ENCODE measurements at places on chromosomes 2 and 18.

GRCh38 chr2:216724190-216724589 is 28.8 kb upstream of the IGFBP5 start:
- no peak for DNase-seq

DNA sequence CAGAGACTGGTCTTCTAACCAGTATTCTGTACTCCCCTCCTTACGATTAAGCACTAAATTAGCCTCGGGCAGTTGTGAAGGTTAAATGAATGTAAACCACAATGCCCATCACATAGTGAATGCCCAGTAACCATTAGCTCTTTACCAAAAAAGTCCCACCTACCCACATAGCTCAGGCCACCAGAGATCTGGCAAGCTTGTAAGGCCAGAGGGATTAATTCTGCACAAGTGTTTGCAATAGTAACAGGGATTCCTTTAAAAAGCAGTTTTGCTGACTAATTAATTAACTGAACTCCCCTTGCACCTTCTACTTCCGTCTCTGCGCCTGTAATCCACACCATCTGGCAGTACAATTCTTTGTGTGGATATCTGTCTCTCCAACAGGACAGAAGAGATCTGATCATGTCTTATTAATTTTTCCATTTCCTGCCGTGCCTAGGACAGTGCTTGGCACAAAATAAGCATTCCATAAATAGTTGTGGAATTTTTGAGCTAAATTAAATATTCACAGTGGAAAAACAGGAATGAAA is 36.2 kb upstream of the IGFBP2 start:
- DNase-seq, result no peak

DNA sequence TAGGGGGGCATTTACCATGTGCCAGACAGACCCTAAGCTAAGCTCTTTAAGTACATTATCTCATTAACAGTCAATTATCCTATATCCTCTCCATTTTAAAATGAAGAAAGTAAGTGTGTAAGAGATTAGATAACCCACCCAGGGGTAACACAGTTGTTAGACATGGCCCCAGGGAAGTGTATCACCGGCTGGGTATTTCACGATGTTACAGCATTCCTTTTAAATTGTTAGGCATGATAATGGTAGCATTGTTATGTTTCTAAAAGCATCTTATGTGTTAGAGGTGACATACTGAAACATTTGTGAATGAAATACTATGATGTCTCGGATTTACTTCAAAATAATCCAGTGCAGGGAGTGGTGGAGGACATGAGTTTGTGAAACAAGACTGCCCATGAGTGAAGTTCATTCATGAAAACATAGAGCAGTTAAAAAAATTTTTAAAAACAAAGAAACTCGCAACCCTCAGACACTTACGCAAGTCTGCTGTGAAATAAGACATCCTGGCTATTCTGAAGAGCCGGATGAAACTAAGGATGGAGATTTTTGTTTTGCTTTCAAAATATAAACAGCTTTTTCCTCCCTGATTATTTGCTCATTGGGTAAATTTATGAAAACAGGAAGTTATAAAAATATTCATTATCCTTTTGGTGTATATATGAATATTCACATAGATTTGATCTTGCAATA is 54.9 kb downstream of the IL1RL2 start:
- no peak for DNase-seq

GRCh38 chr2:233486778-233487552 is 79.6 kb downstream of the USP40 start:
- no peak for DNase-seq

- no peak for DNase-seq
Measured at GRCh38 chr2:79180092-79180491, 20.5 kb upstream of the REG3A start.

DNA sequence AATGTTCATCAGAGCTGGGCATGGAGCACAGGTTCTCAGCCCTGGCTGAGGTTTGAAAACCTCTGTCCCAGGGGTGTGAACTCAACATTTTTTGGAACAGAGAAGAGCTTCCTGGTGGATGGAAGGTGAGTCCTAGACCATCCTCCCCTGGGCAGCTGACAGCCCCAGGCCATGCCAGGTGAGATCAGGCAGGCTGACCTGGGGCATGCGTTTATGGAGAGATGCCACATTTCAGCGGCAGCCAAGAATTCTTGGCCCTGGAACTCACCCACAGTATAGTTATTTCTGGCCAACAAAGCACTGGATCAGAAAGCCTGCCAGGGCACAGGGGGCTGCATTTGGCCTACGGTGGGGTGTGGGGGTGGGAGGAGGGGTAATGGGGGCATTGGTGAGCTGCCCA is 83.8 kb downstream of the EDAR start:
- no peak for DNase-seq

DNA sequence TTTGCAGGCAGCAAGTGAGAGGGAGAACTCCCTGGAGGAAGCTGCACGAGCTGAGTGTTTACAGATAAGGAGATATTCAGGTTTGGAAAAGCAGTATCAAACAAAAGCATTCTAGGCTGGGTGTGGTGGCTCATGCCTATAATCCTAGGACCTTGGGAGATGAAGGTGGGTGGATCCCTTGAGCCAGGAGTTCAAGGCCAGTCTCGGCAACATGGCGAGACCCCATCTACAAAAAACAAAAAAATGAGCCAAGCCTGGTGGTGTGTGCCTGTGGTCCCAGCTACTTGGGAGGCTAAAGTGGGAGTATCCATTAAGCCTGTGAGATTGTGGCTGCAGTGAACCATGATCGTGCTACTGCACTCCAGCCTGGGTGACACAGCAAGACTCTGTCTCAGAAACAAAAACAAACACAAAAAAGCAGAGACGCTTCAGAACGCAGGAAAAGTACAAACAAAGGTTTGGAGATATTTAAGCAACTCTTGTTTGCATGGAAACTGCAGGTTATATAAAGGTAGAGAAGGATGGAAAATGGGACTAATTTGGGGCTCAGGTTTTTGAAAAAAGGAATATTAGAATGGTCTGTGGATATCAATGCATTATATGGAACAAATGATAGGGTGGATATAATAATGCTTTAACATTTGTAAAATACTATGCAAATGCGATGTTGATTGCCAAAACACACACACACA is 31.6 kb downstream of the MYCN start:
- no peak for DNase-seq

DNA sequence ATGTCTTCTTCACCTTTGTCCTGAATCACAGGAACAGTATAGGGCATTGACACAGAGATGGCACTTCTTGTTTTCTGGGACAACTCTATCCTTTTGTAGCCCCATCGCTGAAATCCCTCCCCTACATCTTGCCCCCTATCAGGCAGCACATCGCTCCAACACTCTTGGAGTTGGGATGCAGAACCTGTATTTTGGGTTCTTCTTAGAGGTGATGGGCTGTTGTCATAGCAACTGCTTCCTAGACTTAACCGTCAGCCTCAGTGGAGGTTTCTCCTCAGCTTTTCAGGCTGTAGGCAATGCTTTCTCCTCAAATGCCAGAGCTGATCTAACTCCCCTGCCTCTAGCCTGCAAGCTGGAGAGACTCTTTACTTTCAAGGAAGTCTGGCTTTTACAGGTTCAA is 99.9 kb upstream of the SPRED2 start:
- DNase-seq, result no peak

DNA sequence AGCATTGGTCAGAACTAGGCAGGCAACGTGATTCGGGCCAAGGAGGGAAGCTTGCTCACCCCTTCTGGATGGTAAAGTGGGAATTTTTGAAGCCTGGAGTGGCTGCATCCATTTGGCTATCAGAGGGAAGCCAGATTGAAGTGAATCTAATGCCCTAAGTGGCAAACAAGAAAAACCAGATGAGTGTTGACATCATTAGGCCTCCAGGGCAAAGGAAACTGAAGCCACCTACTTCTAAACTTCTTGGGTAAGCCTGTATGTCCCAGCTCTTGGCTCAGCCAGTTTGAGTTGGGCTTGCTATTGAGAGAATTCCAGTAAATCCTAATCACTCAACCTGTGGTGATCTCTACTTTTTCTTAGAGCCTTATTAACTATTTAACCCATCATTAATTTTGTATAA is 20.9 kb downstream of the SOX11 start:
- DNase-seq, result no peak

GRCh38 chr18:50189160-50189559 is 5.8 kb downstream of the MYO5B start:
- no peak for DNase-seq

Measured in stimulated activated effector memory CD8-positive, alpha-beta T cell treated with anti-CD3 and anti-CD28 coated beads, Interleukin-12 subunit alpha, Interleukin-12 subunit beta, amount 100 ng/mL, for 72 hours (primary cell).